ENCODE measurements at places on chromosomes 2 and 18.

- no peak for DNase-seq
Observed at GRCh38 chr2:136104977-136105376, 13.0 kb downstream of the CXCR4 start.

- DNase-seq: no peak
Observed at GRCh38 chr2:63344575-63345284, 243.5 kb downstream of the WDPCP start.

- DNase-seq: no peak
Observed at GRCh38 chr2:85071096-85071495, 62.1 kb upstream of the TCF7L1 start.

GRCh38 chr18:73023975-73024374 lies 156.2 kb upstream of the NETO1 start:
- no peak for DNase-seq

GRCh38 chr18:27894746-27895145 lies 282.2 kb downstream of the CDH2 start:
- no peak for DNase-seq

GRCh38 chr2:36615222-36615621 lies 17.3 kb upstream of the FEZ2 start:
- no peak for DNase-seq

DNA sequence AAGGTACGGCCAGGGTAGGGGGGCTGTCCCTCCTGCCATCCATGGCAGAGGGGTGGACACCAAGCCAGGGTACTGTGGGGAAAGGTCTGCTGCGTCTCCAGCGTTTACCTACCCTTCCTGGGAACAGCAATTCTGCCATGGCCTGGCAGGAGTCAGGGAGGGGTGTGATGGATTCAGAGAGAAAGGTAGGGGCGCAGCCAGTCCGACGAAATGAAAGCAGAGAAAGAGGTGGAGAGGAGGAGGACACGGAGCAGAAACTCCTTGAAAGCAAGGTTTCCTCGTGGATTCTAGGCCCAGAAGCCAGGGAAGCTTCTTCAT lies 182.9 kb downstream of the ZFP36L2 start:
- peak; percentile 74 for DNase-seq

GRCh38 chr2:219423652-219424377 lies 5.6 kb downstream of the DES start:
- DNase-seq: no peak

GRCh38 chr18:36963464-36963863 lies 134.5 kb downstream of the KIAA1328 start:
- no peak for DNase-seq

- no peak for DNase-seq
Observed at GRCh38 chr2:54595999-54596902, 127.2 kb upstream of the EML6 start.

DNA sequence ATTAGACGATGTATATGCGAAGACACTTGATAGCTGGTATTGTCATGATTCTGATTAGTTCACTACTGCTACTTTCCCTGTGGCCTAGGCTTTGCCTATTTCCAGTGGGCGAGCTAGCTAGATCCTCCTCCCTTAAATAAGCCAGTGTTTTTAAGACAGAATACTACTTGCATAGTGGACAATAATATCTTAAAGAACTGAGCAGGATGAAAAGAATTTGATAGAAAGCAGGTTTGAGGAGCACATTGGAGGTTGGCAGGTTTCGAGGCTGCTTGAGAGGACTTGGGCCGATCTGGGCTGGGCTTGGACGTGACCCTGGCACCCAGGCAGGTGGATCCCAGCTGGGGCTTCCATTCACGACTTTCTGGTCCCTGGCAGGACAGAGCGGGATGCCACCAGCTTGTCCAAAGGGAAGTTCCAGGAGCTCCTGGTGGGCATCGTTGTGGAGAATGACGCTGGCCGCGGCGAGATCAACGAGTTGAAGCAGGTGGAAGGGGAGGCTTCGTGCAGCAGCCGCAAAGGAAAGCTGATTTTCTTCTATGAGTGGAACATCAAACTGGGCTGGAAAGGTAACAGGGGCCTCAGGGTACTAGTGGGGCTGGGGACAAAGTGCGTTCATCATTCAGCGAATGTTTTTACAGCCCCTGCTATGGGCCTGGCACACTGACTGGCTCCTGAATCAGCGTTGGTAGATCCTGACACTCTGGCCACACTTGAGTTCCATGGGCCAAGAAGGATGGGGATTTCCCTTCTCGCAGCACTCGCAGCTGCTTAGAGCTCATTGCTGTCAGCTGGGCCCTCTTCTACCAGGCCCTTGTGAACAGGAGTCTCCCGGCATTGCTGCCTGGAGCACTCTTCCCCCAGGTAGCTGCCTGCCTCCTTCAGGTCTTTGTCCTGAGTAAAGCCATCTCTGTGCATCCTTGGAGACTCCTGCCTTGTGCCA lies 16.9 kb downstream of the C2orf74 start:
- peak; percentile 79 for DNase-seq

GRCh38 chr2:33478968-33479731 lies 2.7 kb downstream of the RASGRP3 start:
- DNase-seq: no peak

- DNase-seq: no peak
Observed at GRCh38 chr18:44128365-44128764, 552.3 kb upstream of the SETBP1 start.

- DNase-seq: no peak
Observed at GRCh38 chr2:178998539-178998938, 51.4 kb downstream of the CCDC141 start.

Data from posterior cingulate gyrus (tissue), 11 donors.